CD4-positive, alpha-beta T cell treated with Interleukin-10 for 1 hour (primary cell): ENCODE measurements at places on chromosomes 4 and X.

- DNase-seq = no peak
Observed at GRCh38 chr4:2284934-2285612, 23.2 kb upstream of the MXD4 start.

GRCh38 chr4:155062948-155063347 is 145.5 kb upstream of the NPY2R start:
- no peak for DNase-seq

GRCh38 chr4:102390438-102390837 is 45.2 kb upstream of the SLC39A8 start:
- peak; percentile 13 for DNase-seq

- no peak for DNase-seq
Observed at GRCh38 chrX:25013632-25014365, 2.0 kb downstream of the ARX start.

- DNase-seq = no peak
Observed at GRCh38 chrX:6898371-6898770, 249.1 kb upstream of the STS start.

DNA sequence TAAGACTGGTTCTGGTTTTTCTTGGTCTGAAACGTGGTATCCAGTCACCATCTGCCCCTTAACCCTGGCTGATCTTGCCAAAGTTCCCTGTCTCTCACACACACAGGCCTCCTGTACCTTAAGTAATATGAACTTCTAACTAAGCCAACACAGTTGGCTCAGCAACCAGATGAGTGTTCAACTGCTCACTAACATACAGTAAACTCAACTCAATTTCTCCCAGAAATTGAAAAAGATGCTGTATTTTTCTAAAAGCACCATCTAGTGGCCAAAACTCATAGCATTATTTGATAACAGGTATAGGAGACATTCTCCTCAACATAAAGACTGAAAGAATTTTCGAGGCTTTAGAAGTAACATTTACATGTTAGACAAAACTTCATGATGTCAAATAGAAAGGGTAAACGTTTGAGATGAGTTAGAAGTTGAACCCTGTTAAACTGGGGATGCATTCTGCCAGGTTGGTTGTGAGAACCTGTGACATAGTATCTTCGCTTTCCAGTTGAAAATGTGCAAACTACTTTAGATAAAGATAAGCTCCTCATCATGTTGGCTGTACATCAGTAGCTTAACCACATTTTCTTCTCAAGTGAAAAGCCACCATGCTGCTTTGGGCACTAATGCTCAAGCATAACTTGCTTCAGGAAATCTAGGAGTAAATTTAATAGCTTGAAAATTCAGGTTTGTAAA is 31.2 kb downstream of the CCNI start:
- peak; percentile 65 for DNase-seq

GRCh38 chr4:185508181-185508580 is 27.1 kb downstream of the PDLIM3 start:
- no peak for DNase-seq

GRCh38 chr4:45172636-45173035 is 446.3 kb upstream of the GNPDA2 start:
- no peak for DNase-seq

DNA sequence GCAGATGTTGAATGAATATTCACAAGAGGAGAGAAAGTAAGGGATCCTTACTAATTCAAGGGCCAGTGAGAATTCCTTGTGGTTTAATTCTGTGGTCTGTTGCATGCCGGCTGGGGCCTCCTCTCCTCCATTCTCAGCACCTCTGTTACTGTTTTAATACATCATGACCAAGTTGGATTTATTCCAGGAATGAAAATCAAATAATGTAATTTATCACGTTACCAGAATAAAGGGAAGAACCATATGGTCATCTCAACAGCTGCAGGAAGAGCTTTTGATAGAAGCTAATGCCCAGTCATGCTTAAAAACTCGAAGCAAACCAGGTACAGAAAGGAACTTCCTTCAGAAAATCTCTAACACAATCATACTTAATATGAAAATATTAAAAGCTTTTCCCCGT is 54.1 kb downstream of the GRK4 start:
- no peak for DNase-seq

- no peak for DNase-seq
Observed at GRCh38 chr4:87937523-87937922, 38.0 kb upstream of the SPP1 start.

DNA sequence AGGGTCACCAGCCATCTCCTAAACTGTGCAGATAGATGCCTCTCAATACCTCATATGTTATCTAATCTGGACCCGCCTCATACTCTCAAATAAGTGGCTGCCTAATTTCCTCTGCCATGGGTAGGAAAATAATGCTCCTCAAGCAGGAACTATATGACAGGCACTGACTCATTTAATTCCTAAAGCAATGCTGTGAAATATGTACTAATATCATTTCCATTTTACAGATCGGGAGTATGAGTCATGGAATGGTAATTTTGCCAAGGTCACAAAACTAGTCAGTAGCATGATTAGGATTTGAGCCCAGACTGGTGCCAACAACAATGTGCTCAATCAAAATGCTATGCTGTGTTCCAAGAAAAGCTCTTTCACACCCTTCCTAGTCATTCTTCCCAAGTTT is 3.0 kb upstream of the NXT2 start:
- DNase-seq = no peak

GRCh38 chr4:165548702-165549101 is 169.9 kb downstream of the CPE start:
- no peak for DNase-seq

DNA sequence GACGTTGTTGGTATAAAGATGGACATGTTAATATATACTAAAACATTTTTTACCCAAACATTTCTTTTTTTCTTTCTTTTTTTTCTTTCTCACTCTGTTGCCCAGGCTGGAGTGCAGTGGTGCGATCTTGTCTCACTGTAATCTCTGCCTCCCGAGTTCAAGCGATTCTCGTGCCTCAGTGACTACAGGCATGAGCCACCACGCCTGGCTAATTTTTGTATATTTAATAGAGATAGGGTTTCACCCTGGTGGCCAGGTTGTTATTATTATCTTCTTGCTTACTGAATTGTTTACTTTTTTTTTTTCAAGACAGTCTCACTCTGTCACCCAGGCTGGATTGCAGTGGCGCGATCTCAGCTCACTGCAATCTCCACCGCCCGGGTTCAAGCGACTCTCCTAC is 68.8 kb downstream of the HOPX start:
- no peak for DNase-seq

- DNase-seq = no peak
Observed at GRCh38 chrX:152893980-152894610, 3.8 kb upstream of the ZNF185 start.

GRCh38 chrX:153592966-153593688 is 5.8 kb downstream of the CCNQ start:
- DNase-seq = no peak

DNA sequence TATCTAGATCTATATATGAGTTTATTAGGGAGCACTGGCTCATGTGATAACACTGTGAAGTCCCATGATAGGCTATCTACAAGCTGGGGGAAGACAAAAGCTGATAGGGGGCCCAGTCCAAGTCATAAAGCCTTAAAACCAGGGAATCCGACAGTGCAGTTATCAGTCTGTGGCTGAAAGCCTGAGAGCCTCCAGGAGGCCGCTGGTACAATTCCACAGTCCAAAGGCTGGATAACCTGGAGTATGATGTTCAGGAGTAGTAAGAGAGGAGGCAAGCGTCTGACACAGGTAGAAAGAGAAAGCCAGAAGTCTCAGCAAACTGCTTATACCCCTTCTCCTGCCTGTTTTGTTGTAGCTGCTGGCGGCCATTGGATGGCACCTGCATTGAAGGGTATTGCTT is 177.6 kb upstream of the SPRY1 start:
- DNase-seq = no peak

GRCh38 chrX:37813570-37813969 is 33.7 kb downstream of the CYBB start:
- DNase-seq = no peak

DNA sequence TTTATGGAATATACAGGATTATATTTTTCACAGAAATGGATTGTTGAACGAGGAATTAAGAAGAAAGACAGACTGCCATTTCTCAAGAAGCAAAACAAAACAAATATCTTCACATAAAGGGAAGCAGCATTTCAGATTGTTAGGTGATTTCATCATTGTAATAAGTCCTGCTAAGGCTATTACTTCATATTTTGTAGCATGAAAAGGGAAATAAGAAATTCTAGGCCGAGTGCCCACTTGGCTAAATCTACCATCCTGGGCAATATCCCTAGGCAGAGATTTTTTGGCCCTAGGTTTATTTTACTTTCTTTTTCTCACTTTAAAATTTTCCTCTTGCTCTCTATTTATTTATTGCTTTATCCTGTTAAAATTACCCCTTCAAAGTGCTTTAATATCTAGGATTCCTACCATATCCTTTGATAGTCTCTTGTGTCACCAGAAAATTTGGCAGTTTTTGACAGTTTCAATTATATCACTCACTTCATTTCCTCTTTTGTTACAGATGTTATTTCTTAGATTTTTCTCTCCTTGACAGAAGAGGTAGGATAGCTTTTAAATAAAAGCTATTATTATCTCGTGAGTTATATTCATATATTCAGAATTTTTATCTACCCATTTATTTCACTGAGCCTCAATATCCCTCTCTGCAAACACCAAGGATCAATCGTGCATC is 142.3 kb downstream of the PDGFC start:
- DNase-seq = no peak

DNA sequence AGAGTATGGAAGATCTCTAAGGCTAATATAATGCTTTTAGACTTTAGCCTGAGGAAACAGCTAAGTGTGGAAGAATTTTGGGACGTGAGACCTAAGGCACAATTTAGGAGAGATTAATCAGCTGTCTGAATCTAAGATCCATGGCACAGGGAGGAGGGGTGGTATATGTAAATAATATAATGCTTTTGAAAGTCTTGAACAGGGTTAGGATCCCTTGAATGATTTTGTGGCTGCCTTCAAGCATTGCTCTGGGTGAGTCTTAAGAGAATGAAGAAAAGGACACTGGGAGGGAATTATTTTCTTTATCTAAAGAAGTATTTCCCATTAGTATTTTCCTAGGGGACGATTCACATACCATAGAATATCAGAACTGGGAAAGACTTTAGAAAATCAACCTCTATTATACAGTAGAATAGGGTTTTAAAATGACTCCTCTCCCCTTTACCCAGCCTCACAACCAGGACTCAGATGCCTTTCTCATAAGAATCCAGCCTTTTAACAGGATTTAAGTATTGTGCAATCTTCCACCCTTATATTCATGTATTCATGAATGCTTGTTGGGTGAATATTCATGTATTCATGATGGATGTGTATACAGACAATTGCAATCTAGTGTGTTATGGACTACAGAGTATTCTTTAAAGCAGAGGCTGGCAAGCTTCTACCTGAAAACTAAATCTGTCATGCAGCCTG is 664.2 kb upstream of the CPEB2 start:
- no peak for DNase-seq

DNA sequence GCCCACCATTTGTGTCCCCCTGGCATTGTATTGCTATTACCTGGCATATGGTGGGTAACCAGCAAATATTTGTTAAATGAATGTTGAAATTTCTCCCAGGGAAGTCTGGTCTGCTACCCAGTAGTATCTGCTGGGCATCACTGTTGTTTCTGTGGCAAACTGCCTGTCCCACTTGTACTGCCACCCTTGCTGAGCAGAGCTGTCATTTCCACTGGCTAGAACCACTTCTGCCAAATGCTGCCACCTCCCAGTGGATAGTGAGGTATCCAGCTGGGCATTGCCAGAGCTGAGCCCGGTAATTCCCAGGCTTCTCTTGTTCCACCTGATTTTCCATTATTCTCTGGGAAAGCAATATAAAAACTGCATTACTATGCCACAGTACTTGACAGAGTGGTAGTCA is 186.7 kb upstream of the NOCT start:
- DNase-seq = no peak

DNA sequence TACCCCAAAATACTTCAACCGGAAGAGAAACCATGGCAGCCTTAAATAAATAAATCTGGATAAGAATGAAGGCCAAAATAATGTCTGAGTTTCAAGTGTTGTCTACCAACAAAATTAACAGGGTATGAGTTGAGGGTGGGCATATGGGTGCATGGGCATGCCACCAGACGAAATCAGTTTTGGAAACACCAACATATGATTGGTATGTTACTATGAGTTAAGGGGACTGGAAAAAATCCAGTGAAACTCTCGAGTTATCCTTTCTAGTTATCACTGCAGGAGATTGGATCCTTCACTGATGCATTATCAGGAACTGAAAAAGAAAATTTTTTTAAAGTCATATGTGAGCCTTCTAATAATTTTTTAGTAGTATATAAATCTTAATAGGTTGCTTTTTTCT is 32.4 kb downstream of the NOCT start:
- DNase-seq = no peak

GRCh38 chrX:137426695-137427425 is 139.1 kb upstream of the ZIC3 start:
- DNase-seq = no peak

DNA sequence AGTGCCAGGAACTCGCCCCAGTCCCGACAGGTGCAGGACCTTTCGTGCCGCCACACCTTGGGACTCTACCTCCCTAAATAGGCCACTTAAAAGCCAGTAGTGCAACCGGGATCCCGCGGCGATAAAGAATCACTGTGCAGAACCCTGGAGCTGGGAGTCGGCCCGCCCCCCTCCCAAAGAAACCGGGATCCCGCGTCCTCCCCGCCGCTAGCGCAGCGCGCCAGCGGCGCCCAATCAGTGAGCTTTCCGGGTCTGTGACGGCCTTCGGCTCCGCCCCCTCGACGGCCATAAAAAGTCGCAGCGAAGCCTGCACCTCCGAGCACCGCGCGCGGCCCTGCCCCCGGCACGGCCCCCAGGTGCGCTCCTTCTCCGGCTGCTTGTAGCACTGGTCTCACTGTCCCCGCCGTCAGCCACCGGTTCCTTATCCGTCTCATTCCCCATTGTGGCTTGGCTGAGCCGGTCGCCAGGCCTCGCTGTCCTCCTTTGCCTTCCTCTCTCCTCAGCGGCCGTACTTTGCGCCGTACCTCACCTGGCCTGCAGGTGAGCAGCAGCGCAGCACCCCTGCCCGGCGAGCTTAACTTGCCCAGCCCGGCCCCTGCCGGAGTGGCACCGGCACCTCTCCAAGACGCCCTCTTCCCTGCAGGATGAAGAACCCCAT is at the start of gene LRAT:
Gene LRAT (plus strand): TSS at position 318 of the 658 bp plus-strand sequence. CDS start 327 bp downstream, at position 645.
- peak; percentile 19 for DNase-seq

GRCh38 chrX:118066867-118067515 is 49.6 kb downstream of the KLHL13 start:
- no peak for DNase-seq

GRCh38 chr4:38823766-38824165 is 19.2 kb upstream of the TLR1 start:
- DNase-seq = no peak

DNA sequence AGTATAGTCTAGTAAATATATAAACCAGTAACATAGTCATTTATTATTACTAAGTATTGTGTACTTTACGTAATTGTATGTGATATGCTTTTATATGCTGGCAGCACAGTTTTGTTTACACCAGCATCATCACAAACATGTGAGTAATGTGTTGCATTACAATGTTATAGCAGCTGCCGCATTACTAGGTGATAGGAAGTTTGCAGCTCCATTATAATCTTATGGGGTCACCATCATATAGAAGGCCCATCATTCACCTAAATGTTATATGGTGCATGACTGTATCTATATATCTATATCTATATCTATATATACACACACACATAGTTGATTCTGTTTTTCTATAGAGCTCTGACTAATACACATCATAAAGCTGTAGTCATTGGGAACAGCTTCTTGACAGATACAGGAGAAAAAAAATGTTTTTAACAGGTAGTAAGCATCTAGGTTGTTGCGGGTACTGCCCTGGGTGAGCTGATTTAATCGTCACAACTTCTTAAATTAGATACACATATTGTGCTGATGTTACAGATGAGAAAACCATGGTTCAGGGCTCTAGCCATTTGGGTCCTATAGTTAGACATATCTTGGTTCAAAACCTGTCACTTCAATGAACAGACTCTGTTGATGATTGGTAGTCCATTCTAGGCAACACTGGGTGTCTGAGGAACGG is 77.9 kb downstream of the CLNK start:
- DNase-seq = no peak
